ENCODE measurements at places on chromosomes 1 and 21.

- no peak for DNase-seq
Observed at GRCh38 chr1:22903113-22903512, 69.6 kb downstream of the LACTBL1 start.

GRCh38 chr1:8142955-8143629, 117.0 kb upstream of the ERRFI1 start:
- DNase-seq, result no peak

DNA sequence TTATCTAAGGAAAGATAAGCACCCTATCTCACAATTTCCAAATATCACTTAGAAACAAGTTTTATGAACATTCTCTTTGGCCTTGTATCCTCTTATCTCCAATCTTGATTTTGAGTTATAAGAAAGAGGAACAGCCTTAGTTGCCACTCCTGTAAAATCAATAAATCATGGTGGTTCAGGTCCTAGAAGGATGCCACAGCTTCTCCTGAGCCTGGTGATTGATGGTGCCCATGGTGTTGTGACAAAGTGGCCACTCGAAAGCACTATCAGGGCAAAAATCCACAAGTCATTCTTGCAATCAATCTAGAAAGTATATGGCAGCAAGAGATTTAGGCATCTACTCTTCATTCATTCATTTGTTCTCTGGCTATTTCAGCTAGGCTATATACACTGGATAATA, 27.8 kb downstream of the GBP6 start:
- no peak for DNase-seq

DNA sequence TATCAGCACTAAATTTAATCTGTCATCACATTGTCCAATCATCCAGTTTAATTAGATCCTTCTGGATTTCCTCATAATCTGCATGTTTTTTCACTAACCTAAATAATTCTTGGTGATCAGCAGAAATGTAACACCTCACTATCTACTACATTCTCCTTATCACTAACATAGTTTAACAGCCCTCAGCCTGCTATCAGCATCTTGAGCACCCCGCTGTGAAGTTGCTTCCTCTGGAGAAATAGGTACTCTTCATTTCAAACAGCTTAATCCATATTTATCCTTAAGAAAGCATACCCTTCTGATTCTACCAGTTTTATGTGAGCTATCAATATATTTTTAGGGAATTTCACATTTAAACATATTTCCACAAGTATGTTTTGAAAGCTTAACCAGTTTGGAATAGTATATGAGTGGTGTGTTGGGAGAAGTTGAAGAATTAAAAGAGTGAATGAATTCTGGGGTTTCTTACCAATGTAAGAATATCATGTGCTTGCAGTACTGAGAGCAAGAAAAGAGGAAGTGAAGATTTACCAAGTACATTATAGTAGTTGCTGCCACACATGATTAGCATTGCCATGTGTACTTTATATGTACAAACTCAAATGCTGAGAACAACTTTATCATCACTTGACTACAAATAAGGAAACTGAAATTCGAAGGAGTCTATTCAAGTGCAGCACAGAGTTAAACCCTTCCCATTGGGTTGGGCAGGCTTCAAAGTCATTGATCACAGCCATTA, 771.1 kb upstream of the ADGRL4 start:
- no peak for DNase-seq

- no peak for DNase-seq
Observed at GRCh38 chr1:109136766-109137165, 22.9 kb downstream of the ELAPOR1 start.

DNA sequence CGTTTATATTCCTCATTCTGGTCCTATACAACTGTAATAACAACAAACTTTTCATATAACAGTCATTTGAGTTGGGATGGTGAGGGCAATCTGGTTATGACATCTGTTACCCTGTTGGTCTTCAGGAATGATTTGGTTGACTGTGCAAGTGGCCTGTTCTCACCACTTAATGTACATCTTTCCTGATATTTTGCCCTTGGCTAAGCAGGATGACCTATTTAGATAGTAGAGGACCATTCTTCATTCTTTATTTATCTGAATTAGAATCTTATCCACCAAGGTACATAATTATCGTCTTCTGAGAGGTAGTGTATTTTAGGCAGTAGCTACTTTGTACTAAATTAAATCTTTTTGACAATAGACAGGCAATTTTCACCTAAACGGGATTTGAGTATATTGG, 154.3 kb downstream of the DNM3 start:
- DNase-seq, result no peak

GRCh38 chr1:85273397-85273796, 3.0 kb downstream of the BCL10 start:
- DNase-seq, result no peak

- no peak for DNase-seq
Observed at GRCh38 chr1:77282187-77282865, 507 bp downstream of the AK5 start.

GRCh38 chr1:244869364-244869827, 5.1 kb upstream of the HNRNPU start:
- DNase-seq, result no peak

GRCh38 chr1:169959686-169960085, 66.0 kb upstream of the SCYL3 start:
- DNase-seq, result no peak

GRCh38 chr1:1071486-1072298, 2.4 kb downstream of the RNF223 start:
- DNase-seq, result no peak

DNA sequence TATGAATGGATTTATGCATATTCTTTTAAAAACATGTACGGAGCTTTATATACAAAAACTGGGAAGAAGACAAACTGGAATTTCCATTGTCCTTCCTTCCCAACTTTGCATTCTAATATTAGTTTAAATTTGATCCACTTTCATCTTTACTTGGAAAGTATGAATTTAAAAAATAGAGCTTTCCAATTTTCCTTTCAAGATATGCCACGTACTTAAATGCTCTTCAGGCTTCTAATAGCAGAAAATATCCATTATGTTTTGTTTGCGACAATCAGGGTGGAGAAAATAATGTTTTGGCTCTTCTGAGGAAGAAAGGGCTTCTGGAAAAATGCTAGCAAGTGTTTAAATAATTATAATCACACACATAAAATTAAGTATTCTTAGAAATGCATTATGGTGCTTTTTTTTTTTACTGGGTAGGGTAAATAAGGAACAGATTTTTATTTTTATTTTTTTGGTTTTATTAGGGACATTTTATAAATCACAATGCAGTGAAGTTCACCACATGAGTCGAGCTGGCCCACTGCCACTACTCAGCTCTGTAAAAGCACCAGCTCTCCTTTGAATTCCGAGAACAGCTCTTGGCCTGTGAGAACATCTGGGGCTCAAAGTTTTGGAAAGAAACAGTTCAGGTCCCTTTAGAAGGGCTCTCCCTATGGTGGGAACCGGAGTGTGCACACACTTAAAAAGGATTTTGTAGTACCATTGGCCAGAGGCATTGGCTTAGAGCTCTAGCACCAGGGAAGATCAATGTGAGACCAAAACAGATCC, 287.4 kb upstream of the LYPLAL1 start:
- peak; percentile 9 for DNase-seq

- DNase-seq, result no peak
Observed at GRCh38 chr1:181141431-181141910, 53.0 kb downstream of the IER5 start.

- DNase-seq, result no peak
Observed at GRCh38 chr1:201539561-201540431, 869 bp downstream of the NAV1 start.

DNA sequence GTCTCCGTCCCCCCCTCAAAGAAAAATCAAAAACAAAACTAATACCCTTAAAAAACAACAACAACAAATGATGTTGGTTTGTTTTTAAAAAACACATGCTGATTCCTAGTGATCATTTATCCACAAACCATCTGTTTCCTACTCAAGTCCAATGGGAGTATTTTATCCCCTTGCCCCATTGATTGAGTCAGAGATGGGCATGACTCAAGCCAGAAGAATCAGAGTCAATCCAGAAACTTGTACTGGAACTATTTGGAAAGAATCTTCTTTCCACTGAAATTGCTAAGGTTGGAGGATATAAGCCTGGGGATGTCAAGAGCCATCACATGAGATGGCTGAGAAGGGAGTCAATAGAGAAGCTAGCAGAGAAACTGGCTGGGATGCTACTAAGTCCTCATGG, 176.4 kb downstream of the MIS18A start:
- no peak for DNase-seq

DNA sequence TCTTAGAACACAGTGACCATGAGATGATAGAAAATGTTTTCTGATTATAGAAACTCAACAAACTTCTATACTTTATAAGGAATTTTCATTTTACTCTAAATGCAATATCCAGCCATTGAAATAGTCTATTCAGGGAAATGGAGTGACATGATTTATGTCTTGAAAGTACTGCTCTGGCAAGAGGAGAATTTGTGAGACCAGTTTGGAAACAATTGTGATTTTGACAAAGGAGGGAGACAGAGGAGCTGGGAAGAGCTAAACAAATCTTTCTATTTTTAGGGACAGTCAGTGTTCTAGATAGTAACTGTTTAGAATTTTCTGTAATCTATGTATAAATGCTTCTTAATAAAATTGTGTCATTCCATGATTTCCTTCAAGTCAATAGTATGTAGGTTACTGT, 252.3 kb downstream of the FMN2 start:
- no peak for DNase-seq

DNA sequence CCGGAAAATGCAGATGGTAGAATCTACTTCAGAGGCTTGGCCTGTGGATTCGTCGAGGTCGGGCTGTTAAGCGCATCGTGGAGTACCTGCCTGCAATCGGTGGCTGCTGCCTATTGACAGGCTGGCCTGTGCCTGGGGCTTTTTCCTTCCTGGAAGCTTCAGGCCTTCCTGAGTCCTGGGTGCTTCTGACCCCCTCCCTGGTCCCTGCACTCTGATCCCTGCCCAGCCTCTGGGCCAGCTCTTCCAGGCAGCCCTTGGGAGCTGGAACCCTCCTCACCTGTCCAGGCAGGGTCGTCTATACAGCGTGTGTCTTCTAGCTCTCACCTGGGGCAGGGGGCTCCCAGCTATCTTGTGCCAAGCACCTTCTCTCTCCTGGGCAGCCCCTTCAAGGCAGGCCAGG, 40.0 kb upstream of the TNFRSF1B start:
- no peak for DNase-seq

DNA sequence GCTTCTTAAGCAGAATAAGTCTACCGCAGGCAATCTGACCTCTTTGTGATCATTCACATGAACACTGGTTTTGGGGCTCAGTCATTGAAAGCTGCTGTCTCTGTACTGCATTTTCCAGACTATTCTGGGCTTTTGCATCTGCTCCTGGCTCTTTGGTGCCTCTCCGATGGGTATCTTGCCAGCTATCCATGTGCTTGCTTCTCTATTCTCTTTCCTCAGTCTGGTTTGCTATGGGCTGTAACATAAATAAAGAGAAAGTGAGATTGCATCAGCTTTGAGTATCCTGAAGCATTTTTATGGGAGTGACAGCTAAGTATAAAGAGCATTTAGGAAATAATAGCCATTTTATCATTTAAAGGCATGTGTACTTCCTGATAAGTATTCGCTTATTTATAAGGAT, 70.7 kb downstream of the C1orf21 start:
- no peak for DNase-seq

DNA sequence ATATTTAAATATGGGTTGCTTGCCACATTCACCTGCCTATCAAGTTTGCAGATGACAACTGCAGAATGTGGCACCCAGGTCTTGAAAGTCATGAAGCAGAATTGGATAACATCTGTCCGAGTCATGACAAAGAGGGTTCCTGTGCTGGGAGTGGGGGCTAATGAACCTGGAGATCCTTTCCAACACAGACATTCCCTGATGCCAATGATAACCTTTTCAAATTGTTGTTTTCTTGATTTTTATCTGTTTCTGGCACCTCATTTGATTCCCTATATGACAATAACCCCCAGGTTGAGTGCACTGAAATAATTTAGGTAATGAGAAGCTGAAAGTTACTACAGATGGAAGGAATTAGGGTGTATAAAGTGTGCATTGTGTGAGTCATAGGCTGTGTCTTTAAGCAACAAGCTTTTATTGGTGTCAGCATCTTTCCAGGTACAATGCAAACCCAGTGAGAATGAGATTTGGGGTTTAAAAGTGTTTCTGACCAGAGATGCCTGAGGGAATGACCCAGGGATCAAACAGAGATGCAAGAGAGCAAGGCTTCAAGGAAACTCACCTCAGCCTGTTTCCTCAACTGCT, 32.0 kb upstream of the IL10 start:
- DNase-seq, result no peak

- no peak for DNase-seq
Observed at GRCh38 chr1:16012590-16013219, 5.1 kb downstream of the HSPB7 start.

GRCh38 chr21:14630556-14631069, 84.5 kb upstream of the SAMSN1 start:
- DNase-seq, result no peak
